NCI-H446 (cell line): ENCODE measurements at places on chromosomes 7 and 10.

DNA sequence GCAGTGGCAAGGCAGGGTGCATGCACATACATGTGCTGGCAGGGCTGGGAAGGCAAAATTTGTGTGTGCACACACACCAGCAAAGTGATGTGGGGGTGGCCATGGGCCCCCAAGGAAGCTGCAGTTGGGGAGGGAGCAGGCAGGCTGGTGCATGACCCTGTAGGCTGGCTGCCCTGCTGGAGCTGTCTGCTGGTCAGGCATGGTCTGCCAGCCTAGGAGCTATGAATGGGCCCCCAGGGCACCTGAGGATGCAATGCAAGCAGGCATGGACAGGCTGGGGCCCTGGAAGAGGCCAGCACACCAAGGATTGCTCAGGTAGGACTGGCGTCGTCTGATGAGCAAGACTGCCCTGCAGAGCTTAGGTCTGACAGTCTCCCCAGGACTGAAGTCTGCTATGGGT lies 18.2 kb upstream of the PPP1R3A start:
- no peak for DNase-seq

DNA sequence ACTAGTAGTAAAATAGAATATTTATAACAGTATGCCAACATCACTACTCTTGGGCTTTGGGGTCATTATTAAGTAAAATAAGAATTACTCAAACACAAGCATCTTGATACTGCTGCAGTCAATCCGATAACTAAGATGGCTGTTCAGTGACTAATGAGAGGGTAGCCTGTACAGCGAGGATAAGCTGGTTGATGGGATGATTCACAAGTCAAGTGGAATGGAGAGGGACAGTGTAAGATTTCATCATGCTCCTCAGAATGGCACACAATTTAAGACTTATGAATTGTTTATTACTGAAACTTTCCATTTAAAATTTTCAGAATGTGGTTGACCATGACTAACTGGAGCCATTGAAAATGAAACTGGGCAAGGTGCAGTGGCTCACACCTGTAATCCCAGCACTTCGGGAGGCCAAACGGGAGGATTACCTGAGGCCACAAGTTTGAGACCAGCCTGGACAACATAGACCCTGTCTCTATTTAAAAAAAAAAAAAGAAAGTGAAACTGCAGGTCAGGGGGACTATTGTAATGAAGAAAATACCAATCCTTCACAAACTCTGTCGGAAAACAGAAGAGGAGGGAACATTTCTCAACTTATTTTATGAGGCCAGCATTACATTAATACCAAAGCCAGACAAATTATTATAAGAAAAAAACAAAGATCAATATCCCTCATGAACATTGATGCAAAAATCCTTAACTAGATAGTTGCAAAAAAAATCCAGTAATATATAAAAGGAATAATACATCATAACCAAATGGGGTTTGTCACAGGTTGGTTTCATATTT lies 11.2 kb downstream of the AVL9 start:
- DNase-seq: no peak

GRCh38 chr7:155597753-155598140 lies 46.7 kb upstream of the RBM33 start:
- DNase-seq: no peak

DNA sequence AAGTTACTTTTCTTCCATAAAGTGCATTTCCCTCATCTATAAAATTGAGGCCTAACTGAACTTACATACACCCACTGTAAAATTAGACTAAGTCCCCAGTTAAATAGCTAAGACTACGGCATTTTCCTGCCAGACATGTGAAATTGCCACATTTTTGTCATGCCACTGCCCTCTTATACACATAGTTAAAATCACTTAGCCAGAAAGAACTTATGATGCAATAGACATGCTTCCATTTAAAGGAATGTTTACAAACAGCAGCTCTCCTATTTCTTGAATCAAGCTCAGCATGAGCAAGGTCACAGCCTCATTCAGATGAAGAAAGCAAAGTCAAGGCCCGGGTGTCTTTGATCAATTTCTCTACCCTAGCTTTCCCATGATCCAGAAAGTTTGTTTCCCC lies 175.7 kb downstream of the LRRN3 start:
- DNase-seq: no peak
